ENCODE measurements at places on chromosomes 16 and 17. TPM values are rescaled to one million over a fixed set of nuclear protein-coding genes. Genes with fewer than 3 reads are reported as not detected.

The TPSD1 gene
- polyA plus RNA-seq = not detected

The OR1A1 gene
- polyA plus RNA-seq = not detected

The ACE gene
- 1.5 TPM for polyA plus RNA-seq

The RNF135 gene
- polyA plus RNA-seq = 0.17 TPM

All from neural cell (in vitro differentiated cells).